ENCODE measurements at places on chromosomes 7 and 10. TPM values are rescaled to one million over a fixed set of nuclear protein-coding genes. Genes with fewer than 3 reads are reported as not detected.
A peak's percentile ranks its signal among the peaks of the same experiment; 100 is the strongest.

- peak; percentile 78 for DNase-seq
Observed at GRCh38 chr10:70758757-70759514, 26.2 kb downstream of the TBATA start.

GRCh38 chr10:116632596-116633215 lies 12.0 kb downstream of the PNLIPRP2 start:
- DNase-seq, result no peak

DNA sequence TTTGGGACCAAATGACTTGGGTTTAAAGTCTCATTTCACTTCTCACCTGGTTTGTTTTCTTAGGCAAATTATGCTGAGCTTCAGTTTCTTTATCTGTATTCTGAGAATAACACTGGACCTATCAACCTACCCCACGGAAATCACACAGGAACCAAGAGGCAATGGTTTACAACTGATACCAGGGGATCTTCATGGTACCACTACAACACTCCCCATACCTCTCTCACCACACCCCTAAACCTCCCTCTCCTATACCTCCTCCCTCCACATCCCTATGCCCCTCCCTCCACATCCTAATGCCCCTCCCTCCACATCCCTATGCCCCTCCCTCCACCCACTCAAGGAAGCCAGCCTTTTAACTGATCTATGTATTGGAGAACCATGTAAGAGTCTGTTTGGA lies 9.9 kb downstream of the FAM204A start:
- DNase-seq, result no peak

GRCh38 chr7:98598846-98599615 lies 18.1 kb upstream of the NPTX2 start:
- DNase-seq, result no peak

GRCh38 chr10:120783867-120784266 lies 67.3 kb upstream of the WDR11 start:
- DNase-seq, result no peak

DNA sequence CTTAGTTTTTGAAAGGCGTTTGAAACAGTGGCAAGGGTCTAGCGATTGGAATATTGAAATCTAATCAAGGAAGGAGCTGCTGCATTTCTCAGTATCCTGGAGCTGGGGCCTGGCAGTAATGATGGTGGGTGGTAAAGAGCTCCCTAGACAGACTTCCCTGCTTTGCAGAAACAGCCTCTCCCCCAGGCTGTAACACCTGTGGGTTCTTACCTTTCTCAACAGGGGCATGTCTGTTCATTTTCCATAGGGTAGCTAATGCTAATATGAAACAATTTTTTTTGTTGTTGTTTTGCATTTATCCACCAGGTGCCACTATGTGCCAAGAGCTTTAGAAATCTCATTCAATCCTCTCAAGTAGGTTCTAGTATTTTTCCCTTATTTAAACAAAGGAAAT lies 345.5 kb downstream of the REEP3 start:
- no peak for DNase-seq

Gene TMEM229A
- 15.2 TPM for total RNA-seq

DNA sequence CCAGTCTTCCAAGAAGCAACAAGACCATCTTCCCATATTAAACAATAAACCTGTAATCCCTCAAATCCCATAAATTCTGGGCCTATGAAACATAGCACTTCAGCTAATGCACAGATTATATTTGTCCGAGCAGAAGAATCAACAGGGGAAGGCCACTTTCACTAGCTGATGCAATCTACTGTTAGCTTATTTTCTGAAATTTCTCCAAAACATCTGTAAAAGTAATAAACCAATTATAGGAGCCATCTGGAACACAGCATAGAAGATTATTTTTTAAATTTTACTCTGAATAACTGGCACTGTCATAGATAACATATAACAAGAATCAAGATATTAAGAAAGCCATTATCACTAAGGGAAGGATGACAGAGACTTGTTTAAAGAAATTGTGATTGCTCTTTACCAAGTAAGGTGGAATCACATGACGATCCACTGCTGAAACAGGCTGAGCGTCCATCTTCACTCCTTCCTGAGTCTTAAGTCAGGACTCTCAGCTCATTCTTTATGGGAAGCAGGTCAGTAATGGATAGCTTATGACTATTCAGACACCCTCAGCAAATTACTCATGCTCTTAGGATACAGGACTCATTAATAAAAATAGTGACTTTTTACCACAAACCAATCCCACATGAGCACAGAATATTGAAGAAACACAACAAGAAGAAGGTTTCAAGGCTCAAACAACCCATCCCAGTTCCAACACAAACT lies 719.5 kb downstream of the XPNPEP1 start:
- no peak for DNase-seq

DNA sequence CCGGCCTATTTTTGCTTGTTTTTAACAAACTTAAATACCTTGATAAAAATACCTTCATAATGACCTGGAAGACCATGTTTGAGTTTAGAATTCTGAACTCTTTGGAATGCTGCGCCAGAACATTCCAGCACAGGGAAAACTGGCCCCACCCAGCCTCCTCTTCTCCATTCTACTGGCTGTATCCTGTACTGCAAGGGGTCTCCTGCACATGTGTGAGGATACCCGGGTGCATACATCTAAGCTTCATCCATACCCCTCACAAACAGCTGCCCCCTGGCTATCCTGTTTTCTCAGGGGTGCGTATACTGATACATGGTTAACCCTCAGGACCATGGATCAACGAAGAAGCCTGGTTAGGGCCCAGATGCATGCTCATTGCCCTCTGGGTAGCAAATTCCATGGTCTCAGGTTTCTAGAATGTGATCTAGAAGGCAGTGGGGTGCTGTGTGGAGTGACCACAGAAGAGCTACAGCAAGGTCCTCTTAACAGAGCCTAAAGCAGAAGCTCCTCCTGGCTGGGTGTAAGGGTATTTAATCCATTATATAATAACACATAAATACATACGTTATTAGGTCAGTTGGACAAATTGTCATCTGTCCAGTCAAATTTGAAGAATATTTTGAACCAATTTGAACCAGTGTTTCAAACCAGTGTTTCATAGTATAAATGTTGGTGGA lies 26.1 kb downstream of the HACD1 start:
- DNase-seq, result no peak

Gene C7orf57
- not detected for total RNA-seq

Gene WNT8B
- total RNA-seq, result not detected

DNA sequence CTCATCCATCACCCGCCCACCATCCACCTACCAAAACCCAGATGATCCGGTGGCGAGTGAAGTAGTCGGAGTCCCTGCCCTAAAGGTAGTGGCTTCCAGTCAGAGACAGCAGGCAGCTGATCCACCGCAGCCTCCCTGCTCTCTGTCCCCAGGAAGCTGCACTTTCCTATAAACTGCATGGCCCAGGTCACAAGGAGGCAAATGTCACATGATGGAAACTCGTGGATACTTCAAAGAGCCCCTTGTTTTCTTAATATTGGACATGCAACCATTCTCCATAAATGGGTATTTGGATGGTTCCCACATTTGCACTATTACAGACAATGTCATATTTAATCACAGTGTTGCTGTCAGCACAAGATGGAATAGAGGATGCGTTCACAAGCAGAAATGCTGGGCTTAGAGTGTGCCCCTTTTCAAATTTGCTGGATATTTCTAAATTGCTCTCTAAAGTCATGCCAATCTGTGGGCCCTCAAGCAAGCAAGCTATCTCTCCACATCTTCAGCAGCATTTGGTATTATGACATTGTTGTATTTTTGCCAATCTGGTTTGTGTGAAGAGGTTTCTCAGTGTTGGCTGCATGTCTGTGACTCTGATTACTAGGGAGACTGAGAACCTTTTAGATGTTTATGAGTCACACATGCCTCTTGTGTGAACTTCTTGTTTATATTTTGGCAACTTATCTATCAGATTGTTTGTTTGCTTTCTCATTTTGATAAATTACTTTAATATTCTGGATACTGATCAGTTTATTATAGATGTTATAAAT lies 822.0 kb downstream of the TNS3 start:
- DNase-seq, result no peak

GRCh38 chr10:130371666-130372065 lies 235.5 kb downstream of the GLRX3 start:
- no peak for DNase-seq

GRCh38 chr10:120818301-120818700 lies 32.9 kb upstream of the WDR11 start:
- no peak for DNase-seq

DNA sequence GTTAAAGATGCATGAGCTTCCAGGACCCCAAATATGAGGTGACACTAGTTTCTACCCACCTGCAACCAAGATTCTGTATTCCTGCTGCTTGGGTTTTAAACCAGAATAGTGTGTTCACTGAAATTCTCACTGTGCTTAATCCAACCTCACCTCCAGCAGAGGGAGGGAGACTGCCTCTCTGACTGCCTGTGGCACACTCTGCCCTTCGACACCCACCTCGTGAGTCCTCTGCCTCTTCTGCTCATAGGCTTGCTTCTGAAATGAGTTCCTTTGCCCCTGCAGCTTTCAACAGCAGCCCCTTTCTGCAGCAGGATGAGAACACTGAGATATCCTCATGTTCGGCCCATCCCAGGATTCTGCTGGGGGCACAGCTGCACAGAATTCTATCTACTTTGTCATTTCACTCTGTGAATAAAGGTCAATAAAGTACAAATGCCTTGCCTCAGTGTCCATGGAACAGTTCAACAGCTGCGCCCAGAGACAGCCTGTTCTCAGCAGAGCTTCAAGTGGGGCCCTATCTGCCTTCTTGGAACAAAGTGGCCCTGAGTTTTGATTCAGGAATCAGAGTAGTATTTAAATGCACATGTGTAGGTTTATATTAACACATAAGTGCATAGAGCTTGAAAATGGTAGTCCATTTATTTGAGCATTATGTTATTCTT lies 632.5 kb downstream of the TNS3 start:
- DNase-seq, result no peak

Gene SPDYE5
- total RNA-seq, result not detected

- DNase-seq, result no peak
Observed at GRCh38 chr10:47295411-47295810, 4.6 kb upstream of the GDF10 start.

DNA sequence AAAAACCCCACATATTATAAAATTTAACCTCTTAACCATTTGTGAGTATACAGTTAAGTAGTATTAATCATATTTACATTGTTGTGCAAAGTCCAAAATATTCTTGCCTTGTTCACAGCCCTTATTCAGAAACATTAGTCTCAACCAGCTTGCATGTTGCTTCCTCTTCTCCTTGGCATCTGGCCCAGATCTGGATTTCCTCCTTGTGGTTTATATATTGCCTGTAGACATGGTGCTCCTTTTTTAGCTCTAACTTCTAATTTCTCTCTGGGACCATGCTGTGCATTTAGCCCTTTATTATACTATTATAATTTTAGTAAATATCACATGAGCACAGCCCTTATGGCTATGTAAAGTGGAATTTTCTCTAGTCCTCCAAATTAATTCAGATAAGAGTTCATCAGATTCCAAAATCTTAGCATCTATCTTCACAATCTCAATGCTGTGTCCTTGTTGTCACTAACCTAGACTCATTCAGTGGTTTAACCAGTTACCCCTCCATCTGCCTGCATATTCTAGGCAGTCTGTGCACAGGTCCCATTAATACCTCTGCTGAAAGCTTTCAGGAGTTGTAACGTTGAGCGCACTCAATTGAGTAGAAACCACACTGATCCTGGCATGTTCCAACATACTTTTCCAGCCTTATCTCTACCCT lies 7.9 kb downstream of the CPED1 start:
- DNase-seq, result peak; percentile 52

GRCh38 chr10:17255512-17255911 lies 27.5 kb downstream of the VIM start:
- DNase-seq, result no peak

Gene SKIDA1
- 2.7 TPM for total RNA-seq

- DNase-seq, result no peak
Observed at GRCh38 chr10:6558759-6559461, 21.2 kb downstream of the PRKCQ start.

DNA sequence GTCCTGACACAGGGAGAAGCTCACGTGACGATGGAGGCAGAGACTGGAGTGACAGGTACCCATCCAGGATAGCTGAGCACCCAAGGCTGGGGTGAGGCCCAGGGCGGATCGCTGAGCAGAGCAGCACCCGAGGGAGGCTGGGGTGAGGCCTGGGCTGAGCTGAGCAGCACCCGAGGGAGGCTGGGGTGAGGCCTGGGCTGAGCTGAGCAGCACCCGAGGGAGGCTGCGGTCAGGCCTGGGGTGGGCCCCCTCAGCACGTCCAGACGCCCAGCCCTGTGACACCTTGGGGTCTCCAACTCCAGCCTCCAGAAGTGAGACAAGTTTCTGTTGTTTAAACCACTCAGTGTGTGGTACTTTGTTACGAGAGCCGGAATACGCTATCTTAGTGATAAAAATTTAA lies 236.3 kb downstream of the ZMYND11 start:
- DNase-seq, result no peak

DNA sequence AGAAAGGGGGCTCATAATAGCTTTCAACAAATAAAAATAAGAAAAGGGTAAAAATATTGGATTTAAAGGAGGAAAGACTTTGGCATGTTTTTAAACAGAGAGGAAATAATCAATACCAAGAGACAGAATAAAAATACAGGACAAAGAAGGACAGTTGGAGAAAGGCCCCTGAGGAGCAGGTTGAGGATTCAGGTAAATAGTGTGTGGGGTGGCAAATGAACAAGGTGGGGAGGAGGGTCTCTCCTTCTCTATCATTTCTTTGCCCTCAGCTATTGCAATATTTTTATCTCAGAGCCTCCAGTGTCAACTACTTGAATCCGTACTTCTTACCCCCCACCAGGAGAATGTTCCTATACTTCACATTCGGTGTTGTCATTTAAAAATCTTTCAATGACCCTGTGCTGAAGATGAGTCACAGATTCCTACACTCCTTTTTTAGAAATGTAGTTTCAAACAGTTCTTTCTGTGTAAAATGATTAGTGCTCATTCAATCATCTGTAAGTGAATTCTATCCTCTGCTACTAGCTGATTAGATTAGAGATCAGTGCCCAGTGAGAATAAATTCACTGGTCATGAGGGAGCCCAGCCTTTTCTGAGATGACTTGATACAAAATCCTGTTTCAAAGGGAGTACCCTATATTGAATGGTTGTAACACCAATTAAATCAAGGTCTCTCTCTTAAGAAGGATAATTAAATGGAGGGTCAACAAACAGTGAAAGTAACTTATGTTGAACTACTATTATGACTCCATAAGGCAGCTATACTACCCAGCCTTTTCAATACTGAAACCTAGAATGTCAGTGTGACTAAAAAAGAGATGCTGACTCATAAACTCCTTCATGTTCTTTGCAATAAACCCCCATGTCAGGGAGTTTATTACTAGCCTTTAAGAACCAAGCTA lies 50.4 kb upstream of the WNT16 start:
- DNase-seq, result no peak

Gene NACAD
- total RNA-seq, result 70.1 TPM

Gene WIPF3
- 36.1 TPM for total RNA-seq
